ENCODE measurements at places on chromosomes 4 and X. TPM values are rescaled to one million over a fixed set of nuclear protein-coding genes. Genes with fewer than 3 reads are reported as not detected.

DNA sequence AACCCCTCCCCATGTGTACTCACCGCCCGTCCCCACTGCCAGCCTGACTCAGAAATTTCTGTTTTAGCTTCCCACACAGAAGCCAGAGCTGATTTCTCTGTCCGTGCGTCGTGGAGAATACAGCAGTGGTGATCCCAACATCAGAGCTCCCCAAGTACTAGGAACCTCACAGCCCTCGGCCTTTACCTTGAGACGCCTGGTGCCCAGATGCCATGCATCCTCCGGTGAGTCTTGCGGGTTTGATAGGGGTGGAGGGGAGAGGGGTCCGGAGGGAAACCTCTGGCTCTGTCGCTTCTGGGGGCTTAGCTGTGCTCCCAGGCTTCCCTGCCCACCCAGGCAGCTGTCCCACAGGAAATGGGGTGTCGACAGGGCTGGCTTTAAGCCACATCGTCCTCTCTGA lies 2.1 kb downstream of the LOC101059915 start:
- no peak for DNase-seq

Gene SLC2A9
- total RNA-seq: 9.6 TPM

DNA sequence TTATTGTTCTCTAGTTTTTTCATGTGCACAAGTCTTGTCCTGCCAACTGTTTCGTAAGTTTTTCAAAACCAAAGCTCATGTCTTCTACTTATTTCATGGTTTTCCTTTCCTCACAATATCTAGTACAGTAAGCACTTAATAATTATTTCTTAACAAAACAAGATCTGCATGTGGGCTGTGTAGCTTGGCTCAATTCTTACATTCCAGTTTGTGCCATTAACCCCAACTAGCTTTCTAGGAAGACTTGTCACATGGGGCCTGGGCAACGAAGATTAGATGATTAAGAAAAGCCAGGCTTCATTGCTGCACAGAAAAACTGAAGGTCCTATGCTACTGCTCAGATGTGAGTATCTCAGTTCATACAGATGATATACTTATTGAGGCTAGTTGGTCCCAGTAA lies 155.3 kb upstream of the TEX13A start:
- DNase-seq: no peak

- no peak for DNase-seq
These were observed 76.9 kb upstream of the SMAD1 start for GRCh38 chr4:145404761-145405160.

Gene CTAG1B
- not detected for total RNA-seq

All from Right ventricle myocardium inferior (tissue), 1 donor.